ENCODE measurements at places on chromosomes 4 and X.

DNA sequence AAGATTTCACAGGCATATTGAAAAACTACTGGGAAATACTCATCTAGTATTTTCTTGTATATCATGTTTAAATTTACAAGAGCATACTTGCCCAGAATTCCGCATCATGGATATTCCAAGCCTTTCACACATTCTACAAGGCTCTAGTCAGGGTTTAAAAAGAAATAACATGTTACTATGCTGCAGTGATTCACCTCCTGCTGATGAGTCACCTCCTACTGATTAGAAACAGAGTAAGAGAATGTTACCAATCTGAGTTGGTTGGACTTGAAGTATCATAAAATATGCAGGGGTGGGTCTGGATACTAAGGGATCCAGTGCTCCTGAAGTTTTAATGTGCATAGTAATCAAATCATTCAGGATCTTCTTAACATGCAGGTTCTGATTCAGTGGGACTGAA lies 192.0 kb upstream of the ANK2 start:
- peak; percentile 50 for DNase-seq

DNA sequence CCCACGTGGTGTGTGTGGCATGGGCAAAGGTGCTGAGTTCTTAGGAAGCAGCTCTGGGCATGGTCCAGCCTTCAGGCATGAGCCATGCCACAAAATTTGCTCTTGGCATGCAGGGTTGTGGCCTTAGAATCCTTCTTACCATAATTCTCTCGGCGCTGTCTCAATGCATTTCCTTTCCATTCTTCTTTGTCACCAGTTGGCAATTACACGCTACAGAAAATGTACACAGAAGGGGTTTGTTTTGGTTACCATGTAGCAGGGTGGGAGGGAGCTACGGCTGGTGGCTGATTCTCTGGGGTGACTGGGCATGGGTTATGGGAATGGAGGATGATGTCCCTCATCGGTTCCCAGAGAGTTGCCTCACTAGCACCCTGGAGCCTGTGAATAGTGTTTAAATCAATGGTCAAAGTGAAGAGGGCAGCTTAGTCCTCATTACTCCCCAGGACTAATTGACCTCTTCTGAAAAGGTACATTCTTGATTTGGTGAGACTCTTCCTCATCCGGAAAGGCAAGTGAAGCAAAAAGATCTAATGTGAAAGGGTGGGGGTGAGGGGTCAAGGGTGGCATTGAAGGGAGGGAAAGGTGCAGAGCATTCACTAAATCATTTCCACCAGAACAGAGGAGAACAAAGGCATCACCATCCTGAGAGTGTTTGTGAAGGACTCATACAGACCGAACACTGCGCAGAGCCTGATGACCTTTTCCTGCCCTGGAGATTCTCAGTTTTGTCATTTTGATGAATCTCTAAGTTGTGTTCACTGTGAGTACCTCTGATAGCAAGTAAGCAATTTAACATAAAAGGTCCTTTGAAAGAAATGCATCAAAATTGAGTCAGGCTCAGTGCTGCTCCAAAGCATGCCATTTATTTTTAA lies 199.8 kb upstream of the SFRP2 start:
- DNase-seq, result no peak

DNA sequence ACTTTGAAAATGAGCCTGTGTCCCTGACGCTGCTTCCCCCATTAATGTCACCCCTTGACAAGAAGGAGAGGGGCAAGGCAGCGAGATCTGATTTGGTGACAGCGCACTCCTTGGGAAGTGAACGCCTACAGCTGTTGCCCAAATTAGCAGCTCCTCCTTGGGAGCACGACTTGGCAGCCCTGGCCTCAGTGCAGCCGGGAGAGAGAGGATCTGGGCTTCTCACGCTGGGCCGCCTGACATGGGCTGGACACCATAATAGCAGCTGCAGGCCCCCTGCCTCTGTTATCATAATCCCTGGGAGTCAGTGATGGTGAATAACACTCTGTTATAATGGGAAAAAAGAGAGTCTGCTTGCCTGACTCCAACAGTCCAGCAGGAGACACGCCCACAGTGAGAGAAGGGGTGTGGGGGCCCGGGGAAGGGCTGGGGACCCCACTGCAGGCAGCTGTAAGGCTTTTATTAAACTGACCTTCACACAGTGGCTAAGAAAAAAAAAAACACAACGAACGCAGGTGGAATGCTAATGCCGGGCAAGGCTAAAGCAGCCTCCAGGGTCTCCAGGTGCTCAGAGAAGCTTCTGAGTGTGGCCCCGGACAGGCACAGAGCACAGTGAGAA lies 73.3 kb downstream of the PSAPL1 start:
- no peak for DNase-seq

GRCh38 chrX:96835660-96836289 lies 47.9 kb upstream of the RPA4 start:
- no peak for DNase-seq

GRCh38 chrX:121160987-121161386 lies 113.6 kb downstream of the GLUD2 start:
- no peak for DNase-seq

- no peak for DNase-seq
These were observed 17.5 kb upstream of the C4orf36 start for GRCh38 chr4:86909546-86910295.

DNA sequence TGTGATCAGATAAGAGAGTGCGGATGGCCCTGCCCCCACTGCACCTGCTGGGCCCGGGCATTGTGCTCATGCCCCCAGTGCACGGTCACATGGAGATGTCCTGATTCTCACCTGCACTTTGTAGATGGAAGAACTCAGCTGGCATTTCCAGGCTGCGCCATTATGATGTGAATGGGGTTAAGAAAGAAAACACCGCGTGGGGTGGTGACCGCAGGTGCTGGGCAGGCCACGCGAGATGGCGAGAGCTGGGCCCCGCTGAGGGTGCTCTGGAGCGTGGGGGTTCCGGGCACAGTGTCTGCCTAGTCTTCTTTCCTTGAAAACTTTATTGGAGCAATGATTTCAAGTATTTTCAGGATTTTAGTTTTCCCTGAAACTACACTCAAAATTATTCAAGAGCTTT lies 17.8 kb upstream of the HGFAC start:
- no peak for DNase-seq

DNA sequence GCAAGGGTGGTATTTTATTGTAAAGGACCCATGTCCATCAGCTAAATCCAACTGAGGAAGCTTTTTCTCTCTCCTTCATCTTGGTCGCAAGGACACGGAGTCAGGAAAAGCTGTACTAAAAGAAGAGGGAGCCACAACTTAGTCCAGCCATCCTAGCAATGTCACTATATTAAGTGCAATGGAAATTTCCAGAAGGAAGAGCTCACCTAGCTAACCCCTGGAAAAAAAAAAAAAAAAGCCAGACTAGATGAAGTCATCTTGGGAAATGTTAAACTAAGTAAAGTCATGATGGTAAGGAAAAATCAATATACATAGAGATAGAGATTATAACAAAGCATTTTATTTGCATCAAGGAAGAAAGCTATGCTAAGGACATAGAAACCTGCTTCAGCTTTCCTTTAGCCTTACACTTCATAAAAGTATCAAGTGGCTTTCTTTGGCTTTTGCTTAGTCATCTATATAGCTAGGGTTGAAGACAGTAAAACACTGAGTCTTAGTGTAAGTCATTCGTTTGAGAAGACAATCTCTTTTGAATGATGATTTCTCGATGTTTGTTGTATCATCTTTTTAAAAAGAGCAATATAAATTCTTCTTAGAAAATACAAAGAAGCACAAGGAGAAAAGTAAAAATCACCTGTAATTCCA lies 18.6 kb upstream of the CA5B start:
- DNase-seq, result no peak

GRCh38 chr4:23015821-23016220 lies 323.1 kb downstream of the GBA3 start:
- no peak for DNase-seq

GRCh38 chr4:77183777-77184420 lies 26.9 kb downstream of the CCNG2 start:
- no peak for DNase-seq

GRCh38 chrX:110258552-110258951 lies 59.3 kb downstream of the AMMECR1 start:
- DNase-seq, result no peak

DNA sequence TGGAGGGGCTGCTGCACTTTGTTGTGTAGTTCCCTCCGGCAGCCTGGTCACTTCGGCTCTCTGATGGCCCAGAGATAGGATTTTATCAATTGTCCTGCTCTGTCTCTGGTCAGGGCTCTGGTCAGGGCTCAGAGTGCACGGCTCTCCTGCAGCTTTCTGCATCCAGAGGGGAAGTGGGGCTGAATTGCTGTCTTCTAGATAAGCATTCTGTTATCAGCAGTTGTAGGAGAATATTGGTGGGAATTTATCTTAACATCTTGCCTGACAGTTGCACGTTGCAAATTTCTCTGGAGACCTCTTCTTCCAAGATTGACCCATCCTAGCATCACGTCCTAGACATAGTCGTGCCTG lies 62.8 kb downstream of the FAM193A start:
- no peak for DNase-seq

- DNase-seq, result no peak
These were observed 19.2 kb downstream of the RFC1 start for GRCh38 chr4:39346856-39347519.

DNA sequence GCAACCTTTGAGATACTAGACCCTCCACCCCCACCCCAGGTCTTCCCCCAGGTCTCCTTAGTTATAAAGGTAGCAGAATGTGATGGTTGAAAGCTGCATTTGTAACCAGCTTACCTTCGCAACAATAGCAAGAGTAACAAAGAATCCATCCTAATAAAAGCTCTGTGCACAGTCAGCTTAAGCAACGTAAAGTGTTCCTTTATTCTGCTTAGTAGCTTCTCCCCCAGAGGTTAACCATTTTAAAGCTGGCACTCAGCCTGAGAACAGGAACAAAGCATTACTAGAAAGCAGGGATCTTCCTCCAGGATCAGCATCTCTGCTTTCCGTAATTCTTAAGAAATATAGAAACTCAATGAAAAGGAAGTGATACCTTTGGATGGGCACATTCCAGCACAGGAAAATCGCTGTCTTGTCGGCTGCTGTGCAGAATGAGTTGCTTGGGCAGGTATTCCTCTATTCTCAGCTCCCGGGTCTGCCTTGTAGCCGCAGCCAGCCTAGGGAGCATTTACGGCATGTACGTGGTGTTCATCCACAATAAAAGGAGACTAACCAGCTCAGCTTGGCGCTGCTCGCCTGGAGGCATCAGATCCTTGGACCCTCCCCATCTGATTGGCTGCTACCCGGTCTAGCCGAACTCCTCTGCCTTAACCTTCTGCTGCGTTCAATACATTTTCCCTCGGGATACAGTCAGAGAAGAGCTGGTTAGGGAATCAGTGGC lies 113.0 kb upstream of the TLR3 start:
- no peak for DNase-seq

DNA sequence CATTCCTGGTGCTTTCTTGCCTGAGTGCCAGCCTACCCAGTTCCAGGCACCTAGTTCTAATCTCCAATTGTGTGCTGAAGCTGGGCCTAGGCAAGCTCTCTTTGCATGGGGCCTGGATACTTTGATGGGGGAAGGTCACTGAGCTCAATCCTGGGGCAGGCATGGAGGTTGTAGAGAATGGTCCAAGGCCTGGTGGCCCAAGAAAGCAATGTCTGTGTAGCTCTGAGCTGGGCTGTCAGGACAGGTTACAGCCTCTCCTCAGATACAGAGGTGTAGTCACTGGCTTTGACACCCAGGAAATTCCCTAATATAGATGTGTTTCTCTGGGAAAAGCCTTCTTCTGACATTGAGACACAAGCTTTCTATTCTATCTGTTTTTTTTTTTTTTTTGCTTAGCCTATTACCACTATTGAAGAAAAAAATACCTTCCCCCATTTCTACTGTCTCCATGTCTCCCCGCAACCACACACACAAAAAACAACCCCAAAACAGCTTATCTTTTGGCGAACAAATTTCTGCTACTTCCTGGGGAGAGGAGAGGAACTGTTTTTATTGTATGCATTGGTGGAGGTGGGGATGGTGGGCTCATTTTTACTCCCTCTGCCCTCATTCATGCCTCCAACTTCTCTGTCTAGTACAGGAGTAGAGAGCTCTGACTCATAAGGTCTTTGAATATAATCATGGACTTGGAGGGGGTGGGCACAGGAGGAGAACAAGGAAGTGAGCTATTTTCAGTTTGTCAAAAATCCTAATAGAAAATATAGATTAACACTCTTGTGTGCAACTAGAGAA lies 66.7 kb upstream of the DHX15 start:
- no peak for DNase-seq

DNA sequence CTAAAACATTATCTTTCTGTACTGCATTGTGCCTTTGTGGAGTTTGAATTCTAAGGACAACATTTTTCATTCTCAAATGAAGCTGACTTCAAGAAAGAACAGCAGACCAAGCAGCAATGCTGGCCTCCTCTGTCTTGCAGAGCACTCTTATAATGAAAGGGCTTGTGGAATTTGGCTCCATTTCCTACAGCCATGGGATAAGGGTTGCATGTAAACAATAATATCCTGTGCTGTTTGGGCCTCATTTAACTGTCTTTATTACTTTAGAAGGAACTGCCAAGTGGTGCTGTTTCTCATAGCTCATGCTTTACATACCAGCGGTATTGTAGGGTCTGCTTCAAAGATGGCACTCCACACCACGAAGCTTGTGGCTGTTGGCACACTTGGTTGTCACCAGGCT lies 111.4 kb upstream of the EOLA2 start:
- DNase-seq, result no peak

DNA sequence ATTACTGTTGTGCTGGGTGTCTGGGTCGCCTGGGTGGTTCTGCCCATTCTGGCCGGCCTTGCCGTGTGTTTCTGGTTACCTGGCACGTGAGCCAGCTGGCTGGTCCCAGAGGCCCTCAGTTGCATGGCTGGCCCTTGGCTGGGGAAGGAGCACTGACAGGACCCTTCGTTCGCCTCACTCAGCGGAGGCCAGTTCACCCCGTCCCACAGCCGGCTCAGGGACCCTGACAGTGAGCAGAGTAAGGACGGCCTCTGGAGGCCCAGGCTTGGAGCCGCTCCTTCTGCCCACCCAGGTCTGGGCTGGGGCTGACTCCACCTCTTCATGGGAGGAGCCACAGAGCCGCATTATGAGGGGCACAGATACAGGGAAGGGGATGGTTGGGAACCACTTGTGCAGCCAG lies 20.3 kb upstream of the HGFAC start:
- DNase-seq, result no peak

Data from hippocampal formation (tissue), 2 donors.